ENCODE measurements at places on chromosomes 6 and 20.
A peak's percentile ranks its signal among the peaks of the same experiment; 100 is the strongest.

DNA sequence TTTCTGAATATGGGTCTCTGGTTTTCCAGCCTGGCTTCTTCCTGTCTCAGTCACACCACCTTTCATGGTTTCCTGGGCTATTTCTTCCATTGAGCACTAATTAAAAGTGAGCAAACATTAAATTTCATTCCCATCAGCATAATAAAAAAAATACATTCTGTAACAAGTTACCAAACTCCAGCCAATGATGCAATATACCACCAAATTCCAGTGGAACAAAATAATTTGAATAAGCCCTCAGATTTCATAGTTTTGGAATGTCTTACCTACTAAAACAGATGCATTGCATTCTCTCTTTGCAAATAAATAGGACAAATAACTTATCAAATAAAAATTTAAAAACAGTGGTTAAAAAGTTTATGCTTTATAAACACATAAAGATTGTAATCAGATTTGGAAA is 97.8 kb upstream of the PRDM1 start:
- no peak for DNase-seq

DNA sequence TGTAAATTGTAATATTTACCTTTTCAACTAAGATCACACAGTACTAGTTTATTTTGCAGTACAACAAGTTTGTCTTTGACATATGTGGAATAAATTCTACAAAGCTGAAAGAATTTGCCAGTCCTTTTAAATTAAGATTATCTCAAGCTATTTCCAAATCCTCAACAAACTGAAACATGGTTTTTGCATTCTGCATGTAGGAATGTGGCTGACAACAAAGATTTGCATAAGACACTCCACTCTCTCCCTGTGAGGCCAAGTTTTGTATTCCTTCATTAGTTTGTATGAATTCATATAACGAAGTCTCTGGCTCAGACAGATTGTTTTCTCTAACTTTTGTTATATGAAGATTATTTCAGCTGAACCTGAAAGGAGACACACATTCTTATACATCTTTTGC is 124.1 kb upstream of the THEMIS start:
- no peak for DNase-seq

DNA sequence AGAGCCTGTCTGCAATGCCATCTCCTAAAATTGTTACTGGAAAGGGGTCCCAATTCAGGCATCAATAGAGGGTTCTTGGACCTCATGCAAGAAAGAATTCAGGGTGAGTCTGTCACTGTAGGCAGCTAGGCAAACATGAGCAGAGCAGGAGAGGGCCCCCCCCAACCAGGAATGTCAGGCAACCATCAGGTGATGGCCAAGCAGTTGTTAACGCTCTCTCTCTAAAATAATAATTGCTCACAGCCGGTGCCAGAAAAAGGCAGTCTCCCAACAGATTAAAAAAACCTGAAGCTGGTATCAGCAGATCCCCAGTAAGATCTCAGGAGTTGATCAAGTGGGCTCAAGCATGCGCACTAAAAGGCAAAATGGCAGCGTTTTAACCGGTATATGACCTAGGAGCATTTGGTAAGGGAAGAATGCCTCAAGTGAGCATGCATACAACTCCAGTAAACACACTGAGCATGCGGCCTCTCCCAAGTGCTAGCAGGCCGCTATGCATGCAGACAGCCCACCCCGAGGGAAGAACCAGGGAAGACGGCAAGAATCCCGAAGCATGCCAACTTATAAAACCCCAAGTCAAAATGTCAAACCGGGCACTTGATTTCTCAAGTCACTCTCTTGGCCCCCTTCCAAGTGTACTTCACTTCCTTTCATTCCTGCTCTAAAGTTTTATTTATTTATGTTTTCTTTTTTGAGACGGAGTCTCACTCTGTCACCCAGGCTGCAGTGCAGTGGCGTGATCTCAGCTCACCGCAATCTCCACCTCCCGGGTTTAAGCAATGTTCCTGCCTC is 44.0 kb upstream of the RNGTT start:
- DNase-seq, result no peak

DNA sequence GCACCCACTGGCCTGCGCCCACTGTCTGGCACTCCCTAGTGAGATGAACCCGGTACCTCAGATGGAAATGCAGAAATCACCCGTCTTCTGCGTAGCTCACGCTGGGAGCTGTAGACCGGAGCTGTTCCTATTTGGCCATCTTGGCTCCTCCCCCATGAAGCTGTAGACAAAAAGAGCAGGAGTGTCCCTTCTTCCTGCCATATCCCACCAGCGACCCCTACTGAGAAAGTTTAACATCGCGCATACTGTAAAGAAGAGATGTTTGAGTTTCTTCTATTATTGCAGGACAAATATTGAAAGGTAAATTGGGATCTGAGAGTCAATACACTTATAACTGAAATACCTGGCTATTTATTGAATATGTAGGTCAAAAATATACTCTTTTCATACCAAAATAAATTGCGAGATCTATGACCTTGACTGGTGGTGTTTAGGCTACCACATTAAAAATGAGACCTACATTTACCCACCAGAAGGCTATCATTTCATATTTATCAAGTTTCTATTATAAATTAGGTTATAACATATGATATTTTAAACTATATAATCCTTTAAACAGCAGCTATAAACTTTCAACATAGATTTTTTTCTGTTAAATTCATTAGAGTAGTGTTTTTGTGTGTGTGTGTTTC is 586.3 kb downstream of the HTR1B start:
- no peak for DNase-seq

DNA sequence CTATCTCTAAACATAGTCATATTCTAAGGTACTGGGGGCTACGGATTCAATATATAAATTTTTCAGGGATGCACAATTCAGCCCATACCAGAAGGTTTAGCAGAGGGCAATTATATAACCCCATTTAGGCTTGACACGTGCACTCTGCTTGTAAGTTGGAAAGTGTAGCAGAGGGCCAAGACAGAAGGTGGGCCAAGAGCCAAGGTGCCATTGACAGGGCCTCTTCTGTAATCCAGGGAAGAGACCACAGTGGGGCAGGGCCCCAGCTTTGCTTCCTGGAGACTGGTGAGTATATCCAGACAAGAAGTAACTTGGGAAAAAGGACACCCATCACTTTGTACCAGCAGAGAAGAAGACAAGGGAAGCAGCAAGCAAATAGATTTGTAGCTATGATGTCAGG is 672.4 kb upstream of the MARCKS start:
- no peak for DNase-seq

GRCh38 chr6:134073161-134073560 is 20.7 kb upstream of the SLC2A12 start:
- DNase-seq, result no peak

- DNase-seq, result peak; percentile 33
Measured at GRCh38 chr6:25138233-25138933, 140.8 kb upstream of the CARMIL1 start.

GRCh38 chr20:8589956-8590355 is 457.9 kb downstream of the PLCB1 start:
- no peak for DNase-seq

DNA sequence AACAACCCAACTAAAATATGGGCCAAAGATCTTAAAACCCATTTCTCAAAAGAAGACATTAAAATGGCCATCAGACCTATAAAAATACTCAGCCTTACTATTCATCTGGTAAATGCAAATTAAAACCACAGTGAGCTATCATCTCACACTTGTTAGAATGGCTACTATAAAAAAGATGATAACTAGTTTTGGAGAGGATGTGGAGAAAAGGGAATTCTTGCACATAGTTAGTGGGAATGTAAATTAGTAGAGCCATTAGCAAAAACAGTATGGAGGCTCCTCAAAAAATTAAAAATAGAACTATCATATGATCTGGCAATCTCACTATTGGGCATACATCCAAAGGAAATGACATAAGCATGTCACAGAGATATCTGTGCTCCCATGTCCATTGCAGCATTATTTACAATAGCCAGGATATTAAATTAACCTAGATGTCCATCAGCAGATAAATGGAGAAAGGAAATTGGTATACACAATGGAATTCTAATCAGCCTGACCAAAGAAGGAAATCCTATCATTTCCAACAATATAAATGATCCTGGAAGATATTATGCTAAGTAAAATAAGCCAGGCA is 2.9 kb downstream of the SIRPB1 start:
- no peak for DNase-seq

DNA sequence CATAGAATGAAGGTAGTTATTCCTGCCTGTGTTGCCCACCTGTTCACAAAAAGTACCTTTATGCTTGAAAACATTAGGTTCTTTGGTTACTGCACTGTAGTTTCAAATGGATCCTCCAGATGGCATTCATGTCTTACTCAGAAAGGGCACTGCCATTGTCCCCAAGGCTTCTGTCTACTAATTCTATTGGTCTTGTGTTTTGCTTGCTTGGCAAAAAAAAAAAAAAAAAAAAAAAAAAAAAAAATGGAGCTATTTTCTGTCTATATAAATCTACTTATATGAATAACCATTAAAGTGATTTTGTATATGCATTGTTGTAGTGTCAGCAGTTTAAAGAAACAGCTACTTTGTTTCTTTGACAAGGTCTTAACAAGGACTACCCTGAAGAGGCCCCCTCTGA is 12.7 kb upstream of the EFHC1 start:
- no peak for DNase-seq

- no peak for DNase-seq
Measured at GRCh38 chr6:3394671-3395070, 62.2 kb downstream of the SLC22A23 start.

- DNase-seq, result no peak
Measured at GRCh38 chr20:61369731-61370520, 117.9 kb downstream of the CDH4 start.

- no peak for DNase-seq
Measured at GRCh38 chr20:38950254-38950653, 11.9 kb upstream of the DHX35 start.

All from activated gamma-delta T cell treated with anti-CD3 and anti-CD28 coated beads, Interleukin-2, amount 50 U/mL, for 16 hours (primary cell).